Substantia nigra (tissue), 51 donors: ENCODE measurements at places on chromosomes 2 and 18.

- DNase-seq, result no peak
These were observed 586 bp downstream of the FNDC4 start for GRCh38 chr2:27494284-27494943.

- DNase-seq, result no peak
These were observed 500.2 kb downstream of the XIRP2 start for GRCh38 chr2:167388497-167388896.

DNA sequence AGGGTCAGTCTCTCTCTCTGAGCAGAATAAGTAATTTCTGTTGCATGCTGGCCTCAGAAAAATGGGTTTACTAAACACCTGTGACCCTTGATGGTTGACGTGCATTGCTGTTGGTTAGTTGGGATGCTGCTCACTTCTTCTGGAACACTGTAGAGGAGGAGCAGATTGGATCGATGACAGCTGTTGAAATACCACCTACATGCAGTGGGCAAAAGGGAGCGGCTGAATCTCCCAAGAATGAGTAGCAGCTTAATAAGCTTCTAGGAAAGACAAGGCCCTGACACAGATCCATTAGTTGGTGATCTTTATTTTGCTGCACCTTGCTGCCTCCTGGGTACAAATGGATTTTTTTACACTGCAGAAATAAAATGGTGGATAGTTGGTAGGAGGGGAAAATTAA is 43.2 kb downstream of the KDM3A start:
- no peak for DNase-seq

- no peak for DNase-seq
These were observed 102.2 kb downstream of the AP1S3 start for GRCh38 chr2:223735035-223735640.

GRCh38 chr2:129862668-129863067 is 116.8 kb upstream of the RAB6C start:
- no peak for DNase-seq

GRCh38 chr2:68992933-68993332 is 18.5 kb downstream of the GKN1 start:
- no peak for DNase-seq

DNA sequence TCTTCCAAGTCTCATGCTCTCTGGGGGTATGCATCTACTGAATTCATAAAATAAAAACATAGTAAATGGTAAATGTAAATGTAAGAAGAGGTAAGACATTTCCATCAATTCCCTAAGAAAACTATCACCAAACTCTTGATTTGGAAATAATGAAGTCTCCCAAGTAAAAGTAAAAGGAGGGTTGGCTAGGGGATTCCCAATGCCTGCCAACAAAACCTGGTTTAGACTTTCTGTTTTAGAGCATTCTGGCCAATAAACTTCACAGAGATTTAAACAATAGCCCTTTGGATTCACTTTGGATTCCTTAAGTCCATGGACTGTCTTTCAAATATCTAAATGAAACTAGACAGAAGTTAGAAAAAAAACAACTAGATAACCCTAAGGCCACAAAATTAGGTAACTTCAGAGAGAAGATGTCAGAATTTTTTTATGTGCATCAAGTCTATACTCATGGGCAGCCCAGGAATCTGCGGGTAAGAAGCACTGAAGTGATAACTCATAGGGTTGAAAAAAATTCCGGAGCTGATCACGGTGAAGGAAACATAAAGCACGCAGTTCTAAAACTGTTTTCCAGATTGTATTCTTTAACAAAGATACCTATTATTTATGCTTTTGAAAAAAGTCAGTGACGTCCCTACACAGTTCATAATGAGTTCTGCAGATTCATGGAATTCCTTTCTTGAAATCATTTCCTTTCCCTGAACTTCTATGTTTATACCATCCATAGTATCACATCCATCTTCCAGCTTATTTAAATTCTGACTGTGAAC is 263.6 kb downstream of the AFF3 start:
- DNase-seq, result no peak

DNA sequence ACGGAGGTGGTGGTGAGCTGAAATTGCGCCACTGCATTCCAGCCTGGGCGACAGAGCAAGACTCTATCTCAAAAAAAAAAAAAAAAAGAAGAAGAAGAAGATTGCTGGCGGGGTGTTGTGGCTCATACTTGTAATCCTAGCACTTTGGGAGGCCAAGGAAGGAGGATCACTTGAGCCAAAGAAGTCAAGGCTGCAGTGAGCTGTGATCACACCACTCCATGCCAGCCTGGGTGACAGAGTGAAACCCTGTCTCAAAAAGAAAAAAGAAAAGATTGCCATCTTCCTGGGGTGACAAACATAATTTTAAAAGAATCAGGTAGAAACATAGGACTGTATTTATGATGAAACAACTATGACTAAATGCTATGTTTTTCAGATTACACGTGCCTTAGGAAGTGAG is 55.1 kb upstream of the EML4 start:
- no peak for DNase-seq

DNA sequence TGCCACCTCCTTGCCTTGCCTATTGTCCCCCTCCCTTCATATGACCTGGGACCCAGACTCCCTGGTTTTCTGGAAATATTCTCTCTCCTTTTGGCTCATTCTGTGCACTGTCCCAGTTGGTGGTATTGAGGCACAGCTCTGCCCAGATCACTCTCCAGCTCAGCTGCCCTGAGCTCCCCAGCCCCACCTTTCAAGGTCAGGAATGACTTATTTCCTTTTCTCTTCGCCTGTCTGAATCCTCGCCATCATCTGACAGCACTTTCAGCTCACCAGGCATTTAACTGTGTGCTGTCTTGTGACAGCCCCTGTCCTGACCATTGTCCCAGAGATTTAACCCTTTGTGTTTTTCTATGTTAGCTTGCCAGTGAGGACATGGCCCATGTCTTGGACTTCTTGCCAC is 133.0 kb downstream of the MSH2 start:
- no peak for DNase-seq

- no peak for DNase-seq
These were observed at the start of gene ANO7 for GRCh38 chr2:241188361-241189092. Gene ANO7 (plus strand): TSS chr2:241188677. CDS start chr2:241190064, 1,387 bp downstream.

DNA sequence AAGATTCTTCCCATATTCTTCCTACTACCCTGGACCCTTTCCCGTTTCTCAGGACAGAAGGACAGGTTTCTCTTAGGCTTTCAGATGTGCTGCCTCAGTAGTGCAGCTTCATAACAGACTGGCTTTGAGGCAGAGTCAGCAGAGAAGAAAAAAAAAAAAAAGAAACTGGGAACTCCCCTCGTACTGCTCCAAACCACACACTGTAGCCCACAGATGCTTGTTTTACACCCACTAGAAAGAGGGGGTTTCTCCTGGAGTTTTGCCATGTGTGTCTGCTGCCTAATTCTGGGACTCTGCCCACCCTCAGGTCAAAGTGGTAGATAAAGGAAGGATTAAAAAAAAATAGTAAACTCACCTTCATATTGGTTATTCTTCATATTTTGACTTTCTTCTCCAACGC is 95.9 kb downstream of the NCOA1 start:
- DNase-seq, result no peak

- DNase-seq, result no peak
These were observed 54.5 kb upstream of the SPAG16 start for GRCh38 chr2:213229814-213230213.

DNA sequence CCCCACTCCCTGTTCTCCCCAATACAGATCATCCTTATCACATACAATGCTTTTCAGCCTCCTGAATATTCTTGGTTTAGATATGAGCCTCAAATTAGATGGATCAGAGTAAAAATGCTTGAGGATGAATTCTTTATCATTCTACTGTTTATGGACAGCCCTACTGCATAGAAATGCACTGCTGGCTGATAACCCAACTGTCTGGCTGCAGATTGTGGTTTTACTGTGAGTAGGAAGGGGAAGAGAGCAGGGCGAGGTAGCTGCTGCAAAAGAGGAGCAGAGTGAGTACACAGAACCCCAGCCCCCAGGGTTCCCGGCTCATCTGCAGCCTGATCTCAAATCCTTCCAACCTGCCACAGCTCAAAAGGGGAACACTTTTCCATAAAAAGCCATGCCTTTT is 29.4 kb upstream of the NCOA1 start:
- DNase-seq, result no peak

DNA sequence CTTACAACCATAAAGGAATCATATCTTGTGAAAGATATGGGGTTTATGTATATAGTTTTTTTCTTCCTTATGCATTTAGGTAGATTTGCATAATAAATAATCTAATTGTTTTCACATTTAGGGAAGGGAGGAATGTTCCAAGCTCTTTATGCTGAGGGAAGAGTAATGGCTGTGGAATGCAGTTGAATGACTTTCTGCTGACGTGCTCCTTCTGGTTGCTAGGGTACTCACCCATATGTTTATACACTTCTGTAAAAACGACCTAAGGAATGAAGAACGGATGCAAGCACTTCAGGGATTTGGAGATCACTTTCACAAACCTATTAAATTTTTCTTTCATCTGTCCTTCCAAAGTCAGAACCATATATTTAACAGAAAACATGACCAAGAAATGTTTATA is 29.2 kb upstream of the PPP4R1 start:
- DNase-seq, result no peak

GRCh38 chr2:68251855-68252399 is 405 bp downstream of the PPP3R1 start:
- no peak for DNase-seq

- no peak for DNase-seq
These were observed 36.5 kb upstream of the MGAT5 start for GRCh38 chr2:134217351-134217750.

- DNase-seq, result no peak
These were observed 320.5 kb downstream of the FSIP2 start for GRCh38 chr2:186059096-186059495.

DNA sequence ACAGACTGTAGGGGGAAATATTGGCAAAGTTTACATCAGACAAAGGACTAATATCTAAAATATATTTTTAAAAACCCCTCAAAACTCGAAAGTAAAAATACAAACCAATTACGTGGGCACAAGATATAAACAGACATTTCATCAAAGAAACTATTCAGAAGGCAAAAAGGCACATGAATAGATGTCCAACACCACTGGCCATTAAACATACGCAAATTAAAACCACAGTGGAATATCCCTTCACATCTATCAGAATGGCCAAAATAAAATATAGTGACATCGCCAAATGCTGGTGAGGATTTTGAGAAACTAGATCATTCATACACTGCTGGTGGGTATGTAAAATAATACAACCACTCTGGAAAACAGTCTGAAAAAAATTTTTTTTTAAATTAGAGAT is 30.6 kb upstream of the PAPOLG start:
- no peak for DNase-seq

DNA sequence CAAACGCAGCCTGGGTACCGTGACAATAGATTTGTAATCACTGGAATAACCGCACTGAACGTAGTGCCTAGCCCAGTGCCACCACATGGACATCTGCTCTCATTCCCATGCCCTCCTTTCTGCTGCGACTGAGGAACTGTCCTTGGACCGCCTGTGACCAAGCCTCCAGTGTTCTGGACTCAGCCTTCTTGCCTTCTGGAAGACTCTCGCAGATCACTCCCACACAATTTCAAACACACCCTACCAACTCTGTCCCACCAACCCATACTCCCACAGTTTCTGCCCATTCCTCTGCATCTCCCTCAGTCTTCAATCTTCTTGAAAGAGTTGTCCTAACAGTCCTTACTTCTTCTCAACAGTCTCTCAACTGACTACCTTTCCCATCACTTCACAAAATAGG is 2.1 kb downstream of the RNF149 start:
- no peak for DNase-seq

- DNase-seq, result no peak
These were observed 3.3 kb upstream of the WNT6 start for GRCh38 chr2:218856167-218856895.

- DNase-seq, result no peak
These were observed 227.6 kb downstream of the ASXL3 start for GRCh38 chr18:33805592-33805991.

DNA sequence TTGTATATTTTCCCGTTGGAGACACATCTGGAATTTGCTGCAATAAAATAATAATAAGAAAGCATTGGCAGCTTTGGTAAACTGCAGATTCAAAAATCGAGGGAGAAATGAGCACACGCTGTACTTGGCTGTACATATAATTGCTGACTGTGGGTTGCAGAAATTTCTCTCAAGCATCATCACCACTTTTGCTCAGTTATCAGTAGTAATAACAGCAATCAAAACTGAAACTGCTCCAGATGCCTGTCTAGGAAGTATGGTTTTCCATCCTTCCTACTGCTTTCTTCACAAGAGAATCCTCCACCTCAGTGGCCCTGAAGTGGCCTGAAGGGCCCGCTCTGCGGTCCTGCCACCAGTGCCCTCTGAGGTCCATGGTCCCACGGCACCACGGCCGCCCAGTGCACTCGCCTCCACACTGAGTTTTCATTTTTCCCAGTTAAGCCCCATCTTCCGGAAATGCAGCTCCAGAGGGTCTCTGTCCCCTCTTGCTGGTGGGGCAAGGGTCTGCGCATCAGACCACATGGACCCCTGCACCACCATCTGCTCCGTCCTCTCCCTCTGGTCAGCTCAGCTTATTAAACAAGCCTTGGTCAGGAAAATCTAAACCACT is 3.9 kb downstream of the DUSP28 start:
- no peak for DNase-seq

DNA sequence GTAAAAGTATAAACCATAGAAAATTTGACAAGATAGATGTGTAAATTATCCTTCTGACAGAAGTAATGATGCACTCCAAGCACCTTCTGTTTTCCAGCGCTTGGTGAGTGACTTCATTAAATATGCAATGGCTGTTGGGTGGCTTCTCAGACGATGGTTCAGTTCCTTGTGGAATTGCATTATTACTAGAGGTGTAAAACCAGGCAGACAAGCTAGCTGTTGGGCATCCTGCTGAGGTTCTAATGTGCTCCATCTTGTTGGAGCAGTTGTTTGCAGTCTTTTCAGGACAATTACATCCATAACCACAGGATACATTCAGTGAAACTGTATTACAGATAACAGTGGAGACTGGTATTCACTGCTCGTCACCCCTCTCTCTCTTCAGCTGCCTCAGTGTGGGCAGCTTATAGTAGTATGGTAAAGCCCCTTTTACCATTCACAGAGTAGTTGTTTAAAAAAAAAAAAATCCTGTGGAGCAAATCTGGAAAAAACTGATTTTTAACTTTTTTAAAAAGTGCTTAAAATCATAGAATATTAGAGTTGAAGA is 143.5 kb downstream of the AGPS start:
- DNase-seq, result no peak

DNA sequence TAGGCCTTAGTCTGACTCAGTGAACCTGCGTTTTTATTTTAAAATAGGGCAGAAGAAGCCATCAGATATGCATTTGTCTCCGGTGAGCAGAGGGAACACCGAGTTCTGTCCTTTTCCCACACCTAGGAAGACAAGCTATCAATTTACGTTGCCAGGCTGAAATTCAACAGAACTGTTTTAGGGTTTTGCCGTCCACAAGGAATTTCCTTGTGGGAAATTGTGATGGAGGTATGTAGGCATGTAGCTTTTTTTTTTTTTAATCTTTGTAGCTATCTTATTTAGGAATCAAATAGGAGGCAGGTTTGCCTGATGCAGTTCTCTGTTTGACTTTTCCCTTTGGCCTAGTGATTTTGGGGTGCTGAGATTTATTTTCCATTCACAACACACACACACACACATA is 62.0 kb upstream of the ASAP2 start:
- DNase-seq, result no peak

- no peak for DNase-seq
These were observed 189.0 kb upstream of the HDAC4 start for GRCh38 chr2:239589833-239590232.
